Aorta (tissue), 5 donors: ENCODE measurements at places on chromosomes 3 and 15. TPM values are rescaled to one million over a fixed set of nuclear protein-coding genes. Genes with fewer than 3 reads are reported as not detected.

GRCh38 chr3:65485826-65486469 lies 552.8 kb downstream of the MAGI1 start:
- H3K4me3 ChIP-seq: no peak overlapping the region
- H3K4me1 ChIP-seq: peaks cover 20% of the 10 kb centered on the region
- H3K27me3 ChIP-seq: no peaks in the 10 kb centered on the region
- no peak overlapping the region for H3K27ac ChIP-seq
- H3K36me3 ChIP-seq: no peaks in the 10 kb centered on the region

The GRK7 gene
- total RNA-seq: 0.23 TPM

- H3K4me1 ChIP-seq: no peaks in the 10 kb centered on the region
- H3K36me3 ChIP-seq: no peaks in the 10 kb centered on the region
- H3K27me3 ChIP-seq: no peaks in the 10 kb centered on the region
Measured at GRCh38 chr15:74611341-74611740, 4.3 kb upstream of the CLK3 start.

The CACNA2D3 gene
- total RNA-seq: 1.2 TPM

- H3K36me3 ChIP-seq: no peaks in the 10 kb centered on the region
- H3K4me1 ChIP-seq: peaks cover 6% of the 10 kb centered on the region
- no peaks in the 10 kb centered on the region for H3K27me3 ChIP-seq
- H3K27ac ChIP-seq: no peak overlapping the region
Measured at GRCh38 chr3:115099134-115099985, 47.7 kb downstream of the ZBTB20 start.

- H3K4me1 ChIP-seq: peaks cover 12% of the 10 kb centered on the region
- no peaks in the 10 kb centered on the region for H3K27me3 ChIP-seq
- no peak overlapping the region for H3K4me3 ChIP-seq
- DNase-seq: no peak
- H3K36me3 ChIP-seq: no peaks in the 10 kb centered on the region
Measured at GRCh38 chr3:72078676-72079368, 293.9 kb upstream of the PROK2 start.

The ABHD14A gene
- total RNA-seq: 16.0 TPM

GRCh38 chr15:34802803-34803750 lies 7.7 kb upstream of the ACTC1 start:
- peaks cover 5% of the 10 kb centered on the region for H3K4me1 ChIP-seq
- H3K4me3 ChIP-seq: no peak overlapping the region
- no peaks in the 10 kb centered on the region for H3K27me3 ChIP-seq
- DNase-seq: no peak
